NCI-H2081 treated with DMSO at 0.1 percent for 48 hours (cell line): ENCODE measurements at places on chromosomes 12 and 14.

GRCh38 chr12:7144414-7145120, 14.4 kb downstream of the CLSTN3 start:
- no peak for DNase-seq

DNA sequence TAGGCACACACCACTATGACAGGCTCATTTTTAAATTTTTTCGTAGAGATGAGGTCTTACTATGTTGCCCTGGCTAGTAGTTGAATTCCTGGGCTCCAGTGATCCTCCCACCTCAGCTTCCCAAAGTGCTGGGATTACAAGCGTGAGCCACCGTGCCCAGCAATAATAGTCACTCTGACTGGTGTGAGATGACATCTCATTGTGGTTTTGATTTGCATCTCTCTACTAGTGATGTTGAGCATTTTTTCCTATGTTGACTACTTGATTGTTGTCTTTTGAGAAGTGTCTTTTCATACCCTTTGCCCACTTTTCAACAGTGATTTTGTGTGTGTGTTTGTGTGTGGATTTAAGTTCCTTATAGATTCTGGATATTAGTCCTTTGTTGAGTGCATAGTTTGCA, 26.3 kb downstream of the ATP2A2 start:
- no peak for DNase-seq

DNA sequence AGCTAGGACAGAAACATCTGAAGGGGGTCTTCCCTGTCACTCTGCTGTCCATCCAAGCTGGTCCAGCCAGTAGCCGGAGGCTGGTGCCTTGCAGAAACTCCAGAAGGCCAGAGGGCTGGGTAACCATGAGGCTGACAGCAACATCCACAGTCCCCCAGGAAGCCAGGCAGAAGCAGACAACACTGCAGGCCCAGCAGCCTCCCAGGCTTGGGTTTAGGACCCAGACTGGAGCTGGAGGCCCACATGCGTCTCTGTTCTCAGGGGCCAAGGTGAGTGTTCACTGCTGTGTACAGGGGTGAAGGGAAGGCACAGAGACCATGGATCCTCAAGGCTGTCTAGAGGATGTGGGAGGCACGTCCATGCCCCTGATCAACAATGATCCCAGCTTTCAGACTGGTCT, 136.4 kb upstream of the PRMT8 start:
- no peak for DNase-seq

DNA sequence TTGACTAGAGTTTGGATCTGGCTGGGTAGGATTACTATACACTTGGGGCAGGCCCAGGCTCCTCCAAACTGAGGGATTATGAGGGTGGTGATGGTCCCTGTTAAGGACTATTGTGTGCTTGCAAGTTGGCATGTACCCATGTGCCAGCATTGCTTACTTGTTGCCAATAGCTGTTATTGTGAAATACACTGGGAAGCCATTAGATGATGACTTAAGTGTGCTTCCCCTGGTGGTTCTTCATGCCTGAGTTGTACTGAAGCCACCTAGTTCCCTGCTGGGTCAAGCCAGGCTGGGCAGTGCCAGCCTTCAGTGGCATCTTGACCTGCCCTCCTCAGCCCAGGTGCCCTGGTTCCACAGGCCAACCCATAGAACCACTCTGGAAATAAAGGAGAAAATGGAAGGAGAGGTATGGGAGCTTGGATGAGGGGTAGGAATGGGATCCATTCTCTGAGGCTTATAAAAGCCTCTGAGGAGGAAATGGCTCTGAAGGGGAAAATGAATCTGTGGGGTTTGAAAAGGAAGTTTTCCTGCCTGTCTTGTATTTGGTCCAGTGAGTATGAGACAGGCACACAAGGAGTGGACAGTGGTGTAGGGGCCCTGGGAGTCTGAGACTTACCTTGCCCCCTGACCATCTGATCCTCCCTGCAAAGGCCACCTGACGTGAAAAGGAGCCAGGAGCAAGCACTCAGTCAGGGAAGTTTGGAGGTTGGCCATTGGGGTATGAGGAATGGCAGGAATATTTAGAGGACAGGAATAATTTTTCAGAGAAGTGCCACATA, 724 bp downstream of the LTB4R start:
- DNase-seq = no peak

DNA sequence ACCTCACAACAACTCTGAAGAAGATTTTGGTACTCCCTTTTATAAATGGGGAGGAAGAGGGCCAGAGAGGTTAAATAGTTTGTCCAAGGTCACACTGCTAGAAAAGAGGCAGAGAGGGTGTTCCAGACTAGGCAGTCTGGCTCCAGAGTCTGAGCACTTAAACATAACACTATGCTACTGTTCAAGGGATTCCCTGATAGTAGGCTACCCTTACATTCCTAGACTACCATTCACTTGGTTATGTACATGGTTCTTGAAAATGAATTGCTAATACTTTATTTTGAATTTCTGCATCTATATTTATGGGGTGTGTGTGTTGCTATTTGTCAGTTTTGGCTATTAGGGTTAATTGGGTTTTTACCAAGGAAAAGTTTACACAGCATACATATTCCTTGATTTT, 7.2 kb downstream of the GNS start:
- DNase-seq = no peak

DNA sequence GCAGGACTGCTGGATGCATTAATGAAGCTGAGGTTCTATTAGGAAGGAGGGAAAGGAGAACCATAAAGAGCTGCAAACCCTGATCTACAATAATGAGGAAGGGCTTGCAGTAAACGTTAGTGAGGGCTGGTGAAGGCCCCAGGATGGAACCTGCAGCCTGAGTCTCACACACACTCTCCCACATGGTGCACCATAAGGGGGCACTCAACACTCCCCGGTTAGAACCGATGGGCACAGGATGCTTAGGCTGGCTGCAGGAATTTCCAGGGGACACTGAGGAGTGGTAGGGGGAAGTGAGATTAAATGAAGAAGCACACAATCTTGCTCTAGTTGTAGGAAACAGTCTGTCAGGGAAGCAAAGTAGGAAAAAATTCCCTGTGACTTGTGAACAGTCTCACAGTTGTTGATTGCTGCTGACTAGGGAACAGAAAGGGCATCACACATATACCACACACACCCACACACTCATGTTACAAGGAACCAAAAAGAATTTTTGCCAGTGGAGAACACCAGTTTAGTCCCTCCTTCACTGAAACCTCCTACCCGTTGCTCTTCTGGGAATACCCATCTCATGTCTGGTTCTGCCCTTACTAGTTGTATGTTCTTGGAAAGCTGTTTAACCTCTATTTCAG, 56.2 kb upstream of the FERMT2 start:
- no peak for DNase-seq

GRCh38 chr14:104504172-104504735, 75.3 kb upstream of the C14orf180 start:
- no peak for DNase-seq

DNA sequence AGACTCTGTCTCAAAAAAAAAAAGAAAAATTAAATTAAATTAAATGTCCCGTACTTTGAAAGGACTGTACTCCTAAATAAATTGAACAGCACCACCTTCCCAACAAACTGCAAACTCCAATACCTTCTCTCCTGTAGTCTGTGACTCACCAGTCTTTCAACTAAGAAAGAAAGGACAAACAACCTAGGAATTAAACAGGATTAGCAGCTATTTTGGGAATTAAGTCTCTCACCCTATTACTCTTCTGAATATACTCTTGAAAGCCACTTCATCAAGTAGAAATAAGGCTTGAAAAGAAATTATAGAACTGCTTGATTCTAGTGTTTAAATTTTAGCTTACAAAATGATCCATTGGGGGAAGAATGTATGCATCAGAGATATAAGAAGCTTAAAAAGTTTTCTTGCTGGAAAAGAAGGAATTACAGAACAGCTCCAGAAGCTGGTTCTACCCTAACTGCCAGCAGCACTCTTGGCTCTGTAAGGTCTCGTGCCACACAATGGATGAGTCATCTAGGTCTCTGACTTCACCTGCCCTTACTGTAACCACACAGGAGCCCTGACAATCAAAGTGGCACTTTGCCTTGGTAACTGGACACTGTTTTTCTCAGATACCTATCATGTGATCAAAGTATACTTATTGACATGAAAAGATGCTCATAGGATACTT, 57.0 kb upstream of the CERS5 start:
- no peak for DNase-seq

- DNase-seq = no peak
These were observed 5.6 kb downstream of the NTN4 start for GRCh38 chr12:95784915-95785314.

DNA sequence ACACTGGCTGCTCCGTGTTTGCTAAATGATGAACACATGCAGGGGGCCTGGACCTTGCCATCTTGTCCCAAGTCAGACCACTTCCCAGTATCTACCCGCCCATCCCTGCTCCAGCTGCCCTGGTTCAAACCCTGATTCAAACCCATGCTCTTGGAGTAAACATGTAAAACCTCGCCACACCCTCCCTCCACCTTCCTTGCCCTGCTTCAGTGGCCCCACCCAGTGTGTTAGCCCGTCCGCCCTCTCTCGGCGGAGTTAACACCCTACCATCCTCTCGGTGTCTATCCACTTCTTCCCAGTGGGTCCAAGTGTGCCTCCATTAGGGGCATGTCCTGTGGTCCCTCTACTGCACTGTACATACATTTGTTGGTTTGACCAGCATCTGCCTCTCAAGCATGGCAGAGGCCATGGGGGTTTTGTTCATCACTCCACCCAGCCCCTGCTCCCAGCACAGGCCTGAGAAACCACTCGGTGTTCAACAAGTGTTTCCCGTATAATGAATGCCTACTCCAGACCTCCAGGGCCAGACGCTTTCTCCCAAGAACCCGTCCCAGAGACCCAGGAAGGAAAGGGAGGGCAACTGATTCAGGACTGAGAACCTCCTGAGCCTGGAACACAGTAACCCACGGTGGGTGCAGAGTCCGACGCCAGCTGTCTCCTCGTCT, 37.1 kb downstream of the P2RX4 start:
- no peak for DNase-seq

- no peak for DNase-seq
These were observed 56.9 kb upstream of the DCN start for GRCh38 chr12:91239481-91239880.

DNA sequence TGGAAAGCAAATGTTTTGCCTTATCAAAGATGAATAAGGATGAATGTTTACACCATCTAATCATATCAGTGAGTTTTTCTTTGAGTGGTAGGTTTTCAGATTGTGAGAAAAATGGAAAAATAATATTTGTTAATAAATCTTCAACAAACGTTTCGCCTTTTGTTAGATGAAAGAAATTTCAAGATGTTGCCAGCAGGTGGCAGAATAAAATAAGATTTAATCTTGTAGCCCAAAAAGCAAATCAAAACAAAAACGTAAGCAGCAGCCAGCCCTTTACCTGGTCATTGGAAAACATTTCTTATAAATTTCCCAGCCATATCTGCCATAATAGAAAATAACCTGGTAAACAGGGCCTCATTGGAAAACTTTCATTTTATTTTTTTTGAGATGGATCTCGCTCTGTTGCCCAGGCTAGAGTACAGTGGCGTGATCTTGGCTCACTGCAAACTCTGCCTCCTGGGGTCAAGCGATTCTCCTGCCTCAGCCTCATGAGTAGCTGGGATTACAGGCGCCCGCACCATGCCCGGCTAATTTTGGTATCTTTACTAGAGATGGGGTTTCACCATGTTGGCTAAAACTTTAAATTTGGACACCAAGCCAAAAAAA, 15.4 kb upstream of the TMEM120B start:
- DNase-seq = peak; percentile 54

GRCh38 chr12:13004361-13004760, 4.3 kb upstream of the HEBP1 start:
- no peak for DNase-seq

GRCh38 chr12:49358483-49359141, 8.7 kb upstream of the SPATS2 start:
- DNase-seq = peak; percentile 28
